T-helper 1 cell (primary cell): ENCODE measurements at places on chromosomes 5 and 9.

- peak; percentile 48 for DNase-seq
Measured at GRCh38 chr9:122095010-122095767, 2.1 kb upstream of the TTLL11 start.

DNA sequence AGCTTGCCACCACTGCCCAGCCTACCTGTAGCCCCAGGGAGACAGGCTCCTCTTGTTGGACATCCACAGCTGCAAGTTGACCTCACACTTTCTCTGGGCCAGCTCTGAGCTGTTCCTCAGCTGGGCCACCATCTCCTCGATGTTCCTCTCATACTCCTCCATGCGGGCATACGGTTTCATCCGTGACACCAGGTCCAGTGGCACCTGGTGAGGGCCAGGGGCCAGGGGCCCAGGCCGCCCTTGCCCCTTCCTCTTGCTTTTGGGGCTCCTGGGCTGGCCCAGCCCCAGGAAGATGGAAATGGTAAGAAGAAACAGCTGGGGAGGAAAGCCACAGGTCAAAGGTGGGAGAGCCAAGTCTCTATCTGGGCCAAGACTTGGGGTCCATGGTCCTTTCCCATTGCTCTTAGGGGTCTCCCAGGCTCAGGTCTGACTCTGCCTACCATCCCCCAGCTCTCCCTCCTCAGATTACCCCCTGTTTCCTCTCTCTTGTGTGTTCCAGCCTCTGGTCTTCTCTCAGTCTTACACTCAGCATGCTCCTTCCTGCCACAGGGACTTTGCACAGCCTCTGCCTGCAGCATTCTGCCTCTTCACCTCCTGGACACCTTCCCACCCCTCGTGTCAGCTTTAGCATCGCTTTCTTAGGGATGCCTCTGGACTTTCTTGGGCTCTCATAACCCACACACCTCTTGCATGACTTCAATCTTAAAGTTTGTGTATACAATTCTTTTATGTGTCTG, 2.2 kb downstream of the IL17B start:
- DNase-seq, result no peak

DNA sequence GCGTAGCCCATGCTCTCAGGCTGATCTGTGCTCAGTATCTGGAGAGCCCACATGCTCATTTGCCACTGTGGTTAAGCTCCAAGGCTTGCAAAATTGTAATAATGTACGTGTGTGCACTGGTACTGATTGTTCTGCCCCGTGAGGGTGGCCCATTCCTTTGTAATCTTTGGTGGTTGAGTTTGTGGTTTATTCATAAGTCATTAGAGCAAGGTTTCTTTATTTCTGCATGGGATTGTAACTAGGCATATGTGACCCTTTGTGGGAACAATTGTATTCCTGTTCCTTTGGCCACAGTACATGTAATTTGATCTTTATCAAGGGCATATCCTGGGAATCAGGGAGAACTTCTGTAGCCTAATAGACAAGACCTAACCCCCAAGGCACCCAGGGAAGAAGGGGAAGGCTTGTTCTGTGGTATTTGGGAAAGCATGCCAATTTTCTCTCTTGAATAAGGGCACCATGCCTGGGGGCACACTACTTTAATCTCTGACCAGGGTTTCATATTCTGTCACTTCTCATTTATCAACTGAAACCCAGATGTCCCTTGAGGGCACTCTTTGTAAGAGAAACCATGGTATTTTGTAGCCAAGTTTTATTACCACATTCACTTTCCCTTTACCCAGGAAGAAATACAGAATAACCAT, 74.6 kb downstream of the NPR3 start:
- DNase-seq, result no peak

DNA sequence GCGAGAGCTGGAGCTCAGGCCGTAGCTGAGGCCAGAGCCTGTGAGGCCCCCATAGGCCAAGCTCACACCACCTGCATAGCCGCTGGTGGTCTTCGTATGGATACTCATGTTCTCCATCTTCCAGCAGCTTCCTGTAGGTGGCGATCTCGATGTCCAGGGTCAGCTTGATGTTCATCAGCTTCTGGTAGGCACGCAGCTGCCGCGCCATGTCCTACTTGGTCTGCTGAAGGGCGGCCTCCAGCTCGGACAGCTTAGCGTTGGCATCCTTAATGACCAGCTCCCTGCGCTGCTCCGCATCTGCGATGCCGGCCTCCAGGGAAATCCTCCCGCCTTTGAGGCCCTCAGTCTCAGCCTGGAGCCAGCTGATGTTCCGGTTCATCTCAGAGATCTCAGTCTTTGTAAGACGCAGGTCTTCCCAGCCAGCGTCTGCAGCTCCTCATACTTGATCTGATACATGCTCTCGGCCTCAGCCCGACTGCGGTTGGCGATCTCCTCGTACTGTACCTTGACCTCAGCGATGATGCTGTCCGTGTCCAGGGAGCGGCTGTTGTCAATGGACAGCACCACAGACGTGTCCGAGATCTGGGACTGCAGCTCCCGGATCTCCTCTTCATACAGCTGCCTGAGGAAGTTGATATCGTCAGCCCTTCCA, 172.1 kb downstream of the PPP2R2B start:
- DNase-seq, result no peak

DNA sequence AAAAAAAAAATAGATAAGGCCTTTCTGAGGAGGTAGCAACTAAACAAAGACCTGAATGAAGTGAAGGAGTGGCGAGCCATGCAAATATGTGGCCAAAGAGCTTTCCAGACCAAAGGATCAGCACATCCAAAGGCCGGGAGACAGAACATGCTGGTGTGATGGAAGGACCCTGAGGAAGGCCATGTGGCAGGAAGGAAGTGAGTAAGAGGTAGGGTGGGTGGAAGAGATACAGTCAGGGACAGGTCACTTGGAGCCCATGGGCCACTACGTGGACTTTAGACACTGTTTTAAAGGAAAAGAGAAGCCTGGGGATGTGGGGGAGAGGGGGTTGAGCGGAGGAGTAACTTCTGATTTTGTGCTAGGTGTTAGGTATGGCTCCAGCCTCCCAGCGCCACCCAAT, 31.3 kb downstream of the SPRY4 start:
- no peak for DNase-seq

- DNase-seq, result no peak
Measured at GRCh38 chr5:37966871-37967270, 127.0 kb upstream of the GDNF start.

DNA sequence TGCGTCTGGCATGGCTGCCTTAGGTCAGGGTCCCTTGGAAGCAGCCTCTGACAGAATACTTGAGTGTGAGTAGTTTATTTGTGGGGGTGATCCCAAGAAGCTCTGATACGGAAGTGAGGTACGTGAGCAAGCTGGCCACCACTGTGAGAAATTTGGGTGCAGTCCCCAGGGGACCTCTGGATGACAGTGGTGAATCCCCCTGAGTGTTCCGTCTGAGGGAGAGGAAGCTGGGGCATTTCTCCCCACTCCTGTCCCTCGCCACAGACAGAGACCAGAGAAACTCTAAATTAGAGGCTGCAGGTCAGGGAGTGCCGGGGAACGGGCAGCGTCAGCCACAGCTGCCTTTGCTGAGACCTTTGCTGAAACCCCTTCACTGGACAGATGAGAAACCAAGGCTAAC, 155.9 kb upstream of the COL5A1 start:
- DNase-seq, result no peak

DNA sequence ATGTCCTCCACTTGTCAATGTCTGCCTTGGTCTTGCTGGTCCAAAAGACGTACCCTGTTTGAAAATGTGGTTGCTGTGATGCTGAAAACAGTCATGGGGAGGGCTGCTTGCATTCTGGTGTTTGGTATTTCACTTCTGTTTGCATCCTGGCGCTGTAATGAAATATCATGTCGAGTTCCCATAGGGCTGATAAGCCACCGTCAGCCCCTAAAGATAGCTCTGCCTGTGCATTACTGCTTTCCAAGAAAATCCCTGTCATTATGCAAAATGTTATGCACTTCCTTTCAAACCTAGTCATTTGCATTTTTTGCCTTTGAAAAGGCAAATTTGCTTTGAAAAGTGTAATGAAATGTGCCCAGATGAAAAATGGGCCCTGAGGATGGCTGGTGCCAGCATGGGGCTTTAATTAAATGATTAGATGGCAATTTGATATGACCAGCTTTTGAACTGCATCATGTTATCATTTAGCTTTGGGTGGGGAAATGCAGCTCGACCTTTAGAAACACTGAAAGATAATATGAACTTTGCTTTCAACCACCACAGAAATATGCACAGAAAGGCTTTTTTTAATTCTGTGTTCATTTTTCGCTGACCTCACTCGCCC, 374.4 kb upstream of the SGCD start:
- no peak for DNase-seq

GRCh38 chr5:8060235-8060952, 191.4 kb downstream of the MTRR start:
- no peak for DNase-seq

DNA sequence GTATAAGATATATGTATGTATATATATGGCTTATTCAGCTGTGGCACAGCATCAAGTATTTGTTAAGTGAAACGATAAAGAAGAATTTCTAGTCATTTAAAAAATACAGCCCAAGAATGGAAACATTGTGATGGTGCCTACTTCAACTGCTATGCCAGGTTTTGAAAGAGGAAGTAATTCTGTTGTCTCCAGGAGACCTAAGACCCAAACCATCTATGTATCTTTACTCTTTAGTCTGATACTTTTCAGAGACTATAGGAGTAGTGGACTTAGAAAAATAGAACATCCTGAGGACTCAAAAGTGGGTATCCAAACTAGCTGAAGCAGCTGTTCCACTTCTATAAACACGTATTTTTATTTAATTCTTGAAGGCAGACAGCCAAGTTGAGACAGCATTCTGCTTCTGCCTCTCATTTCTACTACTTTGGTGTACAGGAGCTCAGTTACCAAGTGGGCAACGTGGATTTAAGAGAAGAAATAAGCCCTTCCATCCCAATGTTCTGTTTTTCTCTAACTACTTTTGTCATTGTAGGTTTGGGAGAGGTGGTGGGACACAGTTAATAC, 110.7 kb downstream of the RPS23 start:
- DNase-seq, result no peak

- no peak for DNase-seq
Measured at GRCh38 chr5:56934325-56934724, 17.6 kb downstream of the MIER3 start.

DNA sequence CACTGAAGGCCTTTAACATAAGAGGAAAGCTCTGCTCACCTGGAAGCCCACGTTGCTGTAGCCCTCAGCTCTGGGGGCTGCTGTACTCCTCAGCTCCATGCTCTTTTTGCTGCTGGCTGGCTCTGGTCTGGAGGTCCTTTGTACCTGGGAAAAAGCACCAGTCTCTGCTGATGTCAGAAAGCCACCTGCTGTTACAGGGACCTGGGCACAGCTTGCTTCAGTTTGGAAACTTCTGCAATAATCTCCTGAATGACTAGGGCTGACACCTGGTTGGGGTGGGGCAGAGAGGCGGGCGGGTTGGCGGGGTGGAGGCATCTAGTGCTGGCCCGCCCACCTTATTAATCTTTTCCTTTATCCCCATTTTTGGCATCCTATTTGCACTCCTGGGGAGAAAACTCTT, at the start of gene SLC28A3:
TSS of gene SLC28A3 (minus strand) at position 224 of the 400 bp plus-strand sequence. CDS start at position 99, 125 bp downstream.
- DNase-seq, result no peak

DNA sequence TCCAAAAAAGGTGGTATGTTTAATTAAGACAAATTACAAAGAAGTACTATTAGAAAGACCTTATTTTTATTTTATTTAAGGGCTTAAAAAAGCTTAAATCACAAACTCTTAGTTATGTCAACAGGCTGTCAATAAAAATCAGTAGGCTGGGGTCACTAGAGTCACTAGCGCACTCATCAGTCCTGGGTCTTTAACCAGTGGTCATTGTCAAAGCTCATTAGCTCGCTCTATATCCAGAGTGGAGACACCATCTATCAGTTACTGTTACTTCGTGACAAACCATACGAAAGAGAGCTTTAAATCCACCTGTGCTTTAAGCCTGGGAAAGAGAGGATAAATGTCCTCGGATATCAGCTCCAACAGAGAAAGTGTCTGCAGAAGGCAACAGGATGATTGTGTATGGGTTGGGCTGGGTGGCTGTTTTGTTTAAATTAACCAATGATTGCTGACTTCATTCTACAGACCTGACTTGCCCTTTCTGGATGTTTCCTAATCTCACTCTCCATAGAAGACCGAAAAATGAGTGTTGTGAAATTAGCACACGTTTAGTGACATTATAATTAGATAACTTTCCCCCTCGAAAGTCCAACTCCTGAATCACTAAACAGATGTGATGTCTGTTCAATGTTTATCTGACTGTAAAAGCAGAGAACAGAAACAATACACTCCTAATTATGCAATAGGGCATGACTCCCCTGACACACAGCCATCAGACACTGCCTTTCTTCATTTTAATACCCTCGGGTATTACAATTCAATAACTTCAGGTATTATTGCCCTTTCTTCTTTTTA, 123.6 kb upstream of the TNPO1 start:
- DNase-seq, result no peak

DNA sequence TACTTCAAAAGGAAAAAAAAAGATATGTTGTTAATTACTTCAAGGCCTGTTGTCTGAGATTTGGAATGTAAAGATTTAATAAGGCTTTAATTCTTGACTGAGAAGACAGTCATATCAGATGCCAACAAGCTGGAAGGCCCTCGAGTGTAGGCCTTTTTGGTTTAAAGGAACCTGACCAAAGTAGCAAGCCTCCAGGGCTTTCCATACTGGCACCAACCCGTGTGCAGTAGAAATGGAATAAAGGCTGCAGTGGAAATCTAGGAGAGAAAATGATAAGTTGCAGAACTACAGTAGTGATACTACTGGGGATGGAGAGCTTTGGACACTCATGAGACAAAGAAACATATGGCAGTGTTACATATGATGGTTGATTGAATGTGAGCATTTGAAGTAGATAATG, 358.0 kb downstream of the TAF11L14 start:
- DNase-seq, result no peak

- no peak for DNase-seq
Measured at GRCh38 chr5:180352116-180353047, 754 bp downstream of the GFPT2 start.

- no peak for DNase-seq
Measured at GRCh38 chr5:77971776-77972468, 195.8 kb upstream of the TBCA start.

- DNase-seq, result no peak
Measured at GRCh38 chr5:142432369-142432863, 107.6 kb upstream of the SPRY4 start.

GRCh38 chr5:175254155-175254554, 189.8 kb downstream of the DRD1 start:
- DNase-seq, result no peak
